NCI-H187 (cell line): ENCODE measurements at places on chromosomes 7 and 10.

GRCh38 chr10:2968401-2969058 is 98.8 kb upstream of the PFKP start:
- DNase-seq, result no peak

DNA sequence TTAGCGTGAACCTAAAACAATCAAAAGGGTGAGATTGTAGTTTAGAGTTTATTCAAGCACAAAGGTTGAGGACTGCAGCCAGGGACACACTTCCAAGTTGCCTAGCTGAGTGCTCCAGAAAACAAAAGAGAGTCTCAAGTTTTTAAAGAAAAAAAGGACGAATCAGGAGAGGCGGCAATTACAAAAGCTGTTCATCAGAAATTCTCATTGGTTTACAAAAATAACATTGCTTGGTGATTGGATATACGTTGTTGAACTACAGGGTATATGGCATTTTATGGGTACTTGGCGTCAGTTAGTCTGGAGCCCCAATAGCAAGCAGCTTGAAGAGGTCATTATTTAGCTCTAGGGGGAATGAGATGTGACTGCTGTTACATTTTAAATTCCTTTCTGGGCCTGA is 11.5 kb downstream of the ZNF438 start:
- no peak for DNase-seq

DNA sequence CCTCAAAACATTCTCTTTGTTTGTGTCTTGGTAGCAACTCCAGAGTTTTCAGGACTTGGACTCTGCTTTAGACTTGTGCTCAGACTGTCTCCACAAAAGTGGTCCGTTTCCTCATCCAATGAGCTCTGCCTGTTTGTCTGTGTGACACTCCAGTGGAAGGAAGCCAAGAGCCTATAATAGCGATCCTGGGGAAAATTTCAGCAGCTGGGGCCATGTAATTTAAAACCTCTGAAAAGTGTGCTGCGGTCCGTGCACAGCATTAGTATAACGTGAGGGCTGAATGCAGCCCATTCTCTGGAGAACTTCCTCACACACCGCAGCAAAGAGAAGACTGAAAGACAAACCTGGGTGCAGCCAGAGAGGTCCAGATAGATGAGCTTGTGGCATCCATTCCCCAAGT is at the start of gene LRRC17:
Gene LRRC17 (plus strand): TSS at position 259 of the 400 bp plus-strand sequence. CDS start 20,914 bp downstream, outside the sequence.
- peak; percentile 48 for DNase-seq

GRCh38 chr7:66237906-66238772 is 33.0 kb downstream of the TPST1 start:
- no peak for DNase-seq

GRCh38 chr10:126646110-126646509 is 24.4 kb downstream of the C10orf90 start:
- no peak for DNase-seq

GRCh38 chr7:194252-195009 is 2.1 kb downstream of the FAM20C start:
- DNase-seq, result no peak

DNA sequence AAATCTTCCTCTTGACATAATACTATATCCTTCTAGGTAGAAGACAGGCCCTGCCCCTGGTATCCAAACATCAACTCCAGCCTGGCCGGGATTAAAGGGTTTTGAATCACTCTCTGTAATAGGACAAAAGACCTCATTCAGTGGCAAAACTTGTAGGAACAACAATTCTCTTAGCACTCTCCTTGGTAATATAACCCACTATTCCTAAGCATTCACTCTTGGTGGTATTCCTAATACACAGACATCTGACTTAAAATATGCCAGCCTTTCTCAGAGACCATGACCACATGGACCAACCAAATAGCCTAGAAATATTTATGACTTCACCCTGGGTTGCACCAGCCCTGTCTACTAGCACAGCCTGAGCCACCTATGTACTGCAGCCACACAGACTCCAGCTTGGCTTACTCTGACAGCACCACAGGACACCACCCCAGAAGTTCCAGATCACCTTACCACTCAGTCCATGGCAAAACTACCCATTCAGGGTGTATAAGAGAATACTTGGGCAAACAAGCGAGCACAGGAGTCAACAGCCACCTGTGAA is 244.9 kb upstream of the NEBL start:
- no peak for DNase-seq

- DNase-seq, result no peak
These were observed 37.9 kb upstream of the DNAJB12 start for GRCh38 chr10:72392571-72392970.

- DNase-seq, result no peak
These were observed 19.4 kb downstream of the KAZALD1 start for GRCh38 chr10:101080933-101081931.

DNA sequence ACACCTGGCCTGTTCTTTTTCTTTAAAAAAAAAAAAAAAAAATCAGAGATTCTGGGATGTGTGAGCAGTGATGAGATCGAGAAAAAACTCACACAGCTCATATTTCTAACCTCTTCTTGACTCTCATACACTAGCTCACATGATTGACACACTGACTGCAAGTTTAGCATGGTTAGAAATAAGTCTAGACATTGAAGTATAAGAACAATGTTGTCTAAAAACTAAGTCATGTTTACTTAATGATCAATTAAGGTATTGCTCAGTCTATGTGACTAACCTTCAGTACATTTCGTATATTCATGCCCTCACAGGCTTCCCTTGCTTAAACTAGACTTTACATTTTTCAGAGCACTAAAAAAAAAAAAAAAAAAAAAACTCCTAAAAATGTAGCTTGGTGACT is 775.1 kb downstream of the GATA3 start:
- DNase-seq, result no peak

GRCh38 chr7:130865408-130866236 is 131.6 kb upstream of the KLF14 start:
- DNase-seq, result no peak

DNA sequence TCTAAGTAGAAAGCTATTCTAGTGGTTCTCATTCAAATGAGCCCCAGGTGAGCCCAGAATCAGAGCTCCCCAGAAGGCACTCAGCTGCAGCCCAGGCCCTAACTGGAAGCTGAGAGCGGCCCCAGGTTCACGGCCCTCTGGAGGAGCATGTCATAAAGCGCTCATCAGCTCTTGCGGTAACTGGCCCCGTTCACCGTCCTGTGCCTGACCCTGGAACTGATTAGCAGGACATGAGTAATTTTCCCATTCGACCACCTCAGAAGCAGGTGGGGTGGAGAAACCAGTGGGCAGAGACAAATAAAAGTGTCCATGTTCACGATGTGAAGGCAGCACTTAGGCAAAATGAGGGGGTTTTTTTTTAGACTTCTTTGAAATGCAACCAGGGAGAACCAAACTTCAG is 136.1 kb upstream of the LYZL2 start:
- DNase-seq, result no peak

GRCh38 chr7:155816996-155817395 is 4.7 kb upstream of the SHH start:
- no peak for DNase-seq

DNA sequence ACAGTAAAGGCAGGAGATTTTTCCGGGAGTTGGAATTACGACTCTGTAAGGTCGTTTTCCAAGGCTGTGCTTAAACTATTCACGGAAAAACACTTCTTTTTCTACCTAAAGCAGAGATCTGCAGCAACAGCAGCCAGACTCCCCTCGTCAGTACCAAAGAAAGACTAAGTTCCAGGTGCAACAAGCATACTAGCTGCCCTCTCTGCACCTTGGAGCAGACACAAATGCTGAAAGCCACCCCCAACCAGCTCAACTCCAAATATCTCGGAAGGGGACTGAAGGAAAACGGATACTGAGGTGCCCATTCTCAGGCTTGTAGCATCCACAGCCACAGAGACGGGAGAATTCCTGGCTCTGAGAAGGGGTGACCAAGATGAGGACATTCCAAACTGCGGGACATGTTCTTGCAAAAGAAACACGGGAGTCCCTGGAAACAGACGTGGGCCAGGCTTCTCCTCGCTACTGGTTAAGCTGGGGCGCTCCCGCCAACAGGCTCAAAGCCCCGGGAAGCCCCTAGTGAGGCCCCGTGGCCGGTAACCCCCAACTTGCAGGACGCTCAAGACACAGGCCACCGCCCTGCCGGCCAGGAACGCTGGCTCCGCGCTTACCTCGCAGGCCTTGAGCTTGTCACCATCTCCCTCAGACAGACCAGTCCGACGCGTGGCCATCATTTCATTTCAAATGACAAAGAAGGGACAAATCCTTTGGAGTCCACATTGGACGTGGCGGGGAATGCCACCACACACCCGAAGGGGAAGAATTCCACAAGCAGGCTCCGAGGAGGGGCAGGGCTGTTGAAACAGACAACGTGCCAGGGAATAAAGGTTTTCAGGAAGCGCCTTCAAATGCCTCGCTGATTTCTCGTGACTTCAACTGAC is 2.2 kb downstream of the ARHGAP21 start:
- DNase-seq, result no peak

- no peak for DNase-seq
These were observed 11.6 kb downstream of the VSTM4 start for GRCh38 chr10:49103761-49104160.

- DNase-seq, result no peak
These were observed 592.4 kb upstream of the IGFBP3 start for GRCh38 chr7:46513447-46513848.

- no peak for DNase-seq
These were observed 120.5 kb downstream of the CNNM2 start for GRCh38 chr10:103038570-103038969.

GRCh38 chr7:47266799-47267198 is 315.1 kb downstream of the TNS3 start:
- no peak for DNase-seq

GRCh38 chr7:41538810-41539724 is 163.8 kb downstream of the INHBA start:
- DNase-seq, result no peak

GRCh38 chr7:140656548-140657515 is 15.9 kb upstream of the ADCK2 start:
- DNase-seq, result no peak

DNA sequence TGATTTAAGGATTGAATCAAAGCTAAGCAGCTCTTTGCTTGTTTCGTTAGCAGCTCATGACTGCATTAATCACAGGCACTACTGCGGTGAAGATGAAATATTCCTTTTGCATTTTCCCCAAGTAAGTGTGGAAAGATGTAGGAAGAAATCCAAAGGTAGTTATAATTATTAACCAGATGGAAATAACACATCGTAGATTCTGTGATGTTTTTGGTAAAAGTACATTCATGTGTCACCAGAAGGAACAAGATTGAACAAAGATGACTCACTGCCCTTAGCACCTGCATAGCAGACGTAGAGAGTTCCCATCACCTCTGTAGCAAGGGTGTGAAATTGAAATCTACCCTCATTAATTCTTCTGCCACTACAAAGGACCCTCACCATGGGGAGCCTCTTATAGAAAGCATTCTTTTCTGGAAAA is 37.1 kb downstream of the SMURF1 start:
- no peak for DNase-seq

GRCh38 chr10:83373671-83374070 is 765.6 kb upstream of the GHITM start:
- DNase-seq, result no peak

DNA sequence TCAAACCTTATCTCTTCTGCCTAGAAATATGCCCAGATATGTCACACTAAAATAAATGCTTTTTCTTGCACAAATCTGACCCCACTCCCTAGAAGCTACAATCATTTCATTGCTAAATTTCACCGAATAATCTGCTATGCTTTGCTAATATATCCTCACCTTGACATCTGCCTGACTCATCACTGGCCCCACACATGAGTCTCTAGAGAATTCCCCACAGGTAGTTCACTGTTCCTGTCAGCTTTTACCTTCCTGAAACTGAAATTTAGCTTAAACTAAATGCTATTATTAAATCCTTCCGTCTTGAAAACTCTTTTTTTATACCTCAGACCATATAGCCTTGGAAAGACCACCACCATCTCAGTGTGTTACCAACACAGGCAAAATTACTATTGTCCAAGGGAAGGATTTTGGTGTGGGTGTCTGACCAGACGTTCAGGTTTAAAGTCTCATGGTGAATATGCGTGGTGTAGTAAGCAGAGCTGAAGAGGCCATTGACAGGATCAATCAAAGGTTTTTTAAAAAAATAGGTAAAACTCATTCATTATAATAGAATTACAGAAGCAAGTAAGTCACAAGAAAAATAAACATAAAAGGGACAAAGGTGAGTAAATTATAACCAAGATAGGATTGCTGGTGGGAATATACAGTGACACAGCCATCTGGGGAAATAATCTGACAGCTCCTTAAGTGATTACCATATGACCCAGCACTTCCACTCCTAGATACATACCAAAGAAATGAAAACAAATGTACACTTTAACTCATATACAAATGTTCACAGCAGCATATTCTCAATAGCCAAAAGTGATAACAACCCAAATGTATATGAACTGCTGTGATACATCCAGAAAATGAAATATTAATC is 173.5 kb downstream of the KMT2E start:
- DNase-seq, result no peak

- no peak for DNase-seq
These were observed 875.5 kb upstream of the SORCS1 start for GRCh38 chr10:108039821-108040584.

- DNase-seq, result no peak
These were observed 146.9 kb downstream of the SND1 start for GRCh38 chr7:127798769-127799372.

DNA sequence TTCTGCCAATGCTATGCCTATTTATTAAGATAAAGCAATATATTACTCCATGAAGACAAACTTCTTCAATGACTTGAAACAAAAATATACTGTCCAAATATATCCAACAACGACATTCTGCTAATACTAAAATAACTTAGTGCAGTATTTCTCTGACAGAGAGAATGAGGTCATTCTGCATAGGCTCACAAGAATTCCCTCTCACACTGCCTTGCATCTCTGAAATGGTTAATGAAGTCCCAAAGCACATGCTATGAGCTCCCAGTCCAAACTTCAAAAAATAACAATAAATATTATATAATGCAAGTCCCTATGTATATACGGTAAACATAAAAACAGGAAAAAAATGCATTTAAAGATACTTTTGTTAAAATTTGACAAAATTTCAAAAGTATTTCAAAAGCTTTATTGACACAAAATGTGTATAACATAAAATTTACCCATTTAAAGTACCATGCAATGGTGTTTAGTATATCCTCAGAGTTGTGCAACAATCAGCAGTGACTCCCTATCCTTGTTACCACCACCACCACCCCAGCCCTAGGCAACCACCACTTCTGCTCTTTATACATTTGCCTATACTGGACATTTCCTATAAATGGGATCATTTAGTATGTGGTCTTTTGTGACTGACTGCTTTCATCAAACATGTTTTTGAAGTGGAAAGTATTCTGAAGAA is 27.6 kb downstream of the CHCHD3 start:
- DNase-seq, result no peak

DNA sequence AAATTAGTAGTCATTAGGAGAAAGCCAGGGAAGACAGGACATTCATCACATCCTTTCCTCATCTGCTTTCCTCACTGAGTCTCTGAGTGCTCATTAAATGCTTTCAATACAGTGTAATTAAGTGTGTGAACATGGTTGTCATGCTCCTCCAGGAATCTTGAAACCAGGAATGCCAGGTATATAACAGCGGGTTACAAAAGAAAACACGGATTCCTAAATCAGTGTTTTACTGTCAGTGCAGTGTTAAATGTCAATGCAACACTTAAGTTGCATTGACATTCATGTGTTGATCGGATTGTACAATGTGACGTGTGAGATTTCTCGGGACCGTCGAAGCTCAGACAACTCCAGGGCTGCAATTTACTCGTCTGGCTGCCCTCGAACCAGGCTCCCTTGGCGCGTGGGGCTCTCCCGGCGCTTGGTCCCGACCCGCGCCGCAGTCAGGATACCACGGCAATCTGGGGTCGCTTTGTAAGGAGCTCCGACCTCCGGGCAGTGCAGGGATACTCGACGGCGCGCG is 455 bp upstream of the SPAG6 start:
- no peak for DNase-seq
